ENCODE measurements at places on chromosomes 6 and 20. TPM values are rescaled to one million over a fixed set of nuclear protein-coding genes. Genes with fewer than 3 reads are reported as not detected.

GRCh38 chr6:129672341-129672682 is 37.7 kb downstream of the ARHGAP18 start:
- DNase-seq = no peak
- H3K4me3 ChIP-seq = no peak overlapping the region
- H3K27ac ChIP-seq = no peak overlapping the region
- peaks cover 14% of the 10 kb centered on the region for H3K4me1 ChIP-seq

DNA sequence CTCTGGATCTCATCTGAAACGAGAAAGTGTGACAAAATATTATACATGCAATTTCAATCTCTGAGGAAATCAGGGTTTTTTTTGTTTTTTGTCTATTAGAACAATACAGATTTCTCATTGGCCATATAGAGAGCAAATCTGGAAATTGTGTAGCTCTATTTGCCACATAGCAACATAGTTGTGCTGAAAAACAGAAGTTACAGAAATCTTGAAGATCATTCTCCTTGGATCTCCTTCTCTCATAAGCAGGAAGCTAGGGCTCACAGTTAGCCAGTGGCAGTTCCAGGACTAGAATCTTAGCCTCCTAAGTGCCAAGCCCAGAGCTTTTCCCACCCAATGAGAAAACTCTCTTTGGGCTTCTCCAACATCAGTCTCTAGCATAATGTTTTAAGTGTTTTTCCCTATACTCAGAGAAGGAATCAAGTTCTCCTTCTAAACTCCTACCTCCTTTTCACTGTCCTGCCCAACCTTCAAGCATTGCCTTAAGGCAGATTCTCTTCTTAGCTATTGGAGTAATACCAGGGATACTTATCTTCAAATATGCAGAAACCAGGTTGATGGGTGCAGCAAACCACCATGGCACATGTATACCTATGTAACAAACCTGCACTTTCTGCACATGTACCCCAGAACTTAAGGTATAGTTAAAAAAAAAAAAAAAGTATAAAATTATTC is 211.6 kb downstream of the ALDH8A1 start:
- DNase-seq = no peak
- H3K27ac ChIP-seq = no peak overlapping the region

GRCh38 chr20:47040506-47041125 is 146.0 kb downstream of the EYA2 start:
- H3K36me3 ChIP-seq = no peaks in the 10 kb centered on the region
- H3K27ac ChIP-seq = no peak overlapping the region
- H3K4me3 ChIP-seq = no peak overlapping the region

DNA sequence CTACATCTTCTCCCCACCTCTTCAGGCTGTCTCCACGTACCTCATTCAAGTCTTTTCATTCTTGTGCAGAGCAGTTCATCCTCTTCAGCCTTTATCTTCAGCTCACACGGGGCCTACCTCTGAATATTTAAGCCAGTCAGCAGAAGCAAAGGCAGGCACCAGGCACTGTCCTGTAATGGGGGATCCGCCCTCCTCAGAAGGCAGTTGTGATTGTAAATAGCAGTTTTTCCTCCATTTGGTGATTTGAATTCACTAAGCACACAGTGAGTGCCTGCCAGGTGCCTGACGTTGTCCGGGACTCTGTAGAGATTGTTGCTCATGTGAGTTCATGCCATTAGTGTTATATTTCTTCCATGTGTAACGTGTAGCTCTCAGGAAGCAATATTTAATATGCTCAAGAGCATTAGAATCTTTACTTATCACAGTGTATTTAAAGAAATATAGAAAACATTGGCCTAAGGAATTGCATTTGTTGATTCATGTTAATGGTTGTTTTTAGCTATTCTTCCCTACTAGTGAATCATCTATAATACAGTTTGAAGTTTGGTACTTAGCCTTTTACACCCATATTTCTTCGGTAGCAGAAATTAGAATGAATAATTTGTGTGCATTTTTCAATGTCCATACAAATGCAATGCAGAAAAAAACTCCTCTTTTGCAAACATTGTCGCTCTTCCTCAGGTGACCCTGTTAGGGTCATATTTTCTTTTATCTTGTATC is 17.9 kb downstream of the BPHL start:
- no peak overlapping the region for H3K4me3 ChIP-seq
- H3K36me3 ChIP-seq = peaks cover 13% of the 10 kb centered on the region
- no peak for DNase-seq
- no peaks in the 10 kb centered on the region for H3K27me3 ChIP-seq
- H3K27ac ChIP-seq = no peak overlapping the region
- peaks cover 11% of the 10 kb centered on the region for H3K4me1 ChIP-seq

- H3K4me3 ChIP-seq = peak overlapping the region; percentile 98
- peak overlapping the region; percentile 100 for H3K27ac ChIP-seq
- H3K36me3 ChIP-seq = peaks cover 18% of the 10 kb centered on the region
- H3K4me1 ChIP-seq = no peaks in the 10 kb centered on the region
These were observed 664 bp upstream of the BAG6 start for GRCh38 chr6:31652925-31653724.

- peaks cover 6% of the 10 kb centered on the region for H3K36me3 ChIP-seq
- no peak overlapping the region for H3K4me3 ChIP-seq
- H3K27me3 ChIP-seq = no peaks in the 10 kb centered on the region
- no peaks in the 10 kb centered on the region for H3K4me1 ChIP-seq
These were observed 30.1 kb downstream of the VAPB start for GRCh38 chr20:58418949-58419748.

DNA sequence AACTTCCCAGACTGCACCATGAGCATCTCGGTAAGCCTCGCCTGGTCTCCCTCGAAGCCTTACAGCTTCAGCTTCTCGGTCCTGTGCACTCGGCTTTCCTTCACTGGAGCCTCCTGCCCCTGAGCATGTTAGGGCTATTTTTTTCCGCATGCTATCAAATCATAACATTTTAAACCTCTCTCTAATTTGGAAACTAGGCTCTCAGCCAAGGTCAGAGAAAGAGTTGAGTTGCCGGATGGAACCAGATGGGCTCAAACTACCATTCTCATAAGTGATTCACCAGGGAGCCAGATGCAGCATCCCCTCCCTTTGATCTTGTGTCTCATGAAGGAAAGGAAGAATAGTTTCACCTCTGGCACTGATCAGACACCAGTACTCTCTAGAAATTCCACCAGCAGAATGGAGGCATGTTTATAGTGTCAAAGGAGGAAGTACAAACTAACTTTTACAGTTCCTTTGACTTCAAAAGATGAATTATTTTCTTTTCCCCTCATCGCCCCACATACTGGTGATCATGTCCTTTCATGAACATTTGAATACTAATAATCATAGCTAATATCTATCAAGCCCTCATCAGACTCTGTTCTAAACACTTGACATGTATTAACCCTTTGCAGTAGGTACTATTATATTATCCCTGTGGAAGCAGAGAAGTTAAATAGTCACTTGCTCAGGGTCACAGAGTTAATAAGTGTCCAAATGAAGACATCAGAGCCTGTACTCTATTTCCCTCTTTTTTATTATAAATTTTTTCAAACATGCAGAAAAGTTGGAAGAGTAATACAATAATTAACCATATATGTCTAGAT is 46.7 kb downstream of the MAP1LC3A start:
- peaks cover 2% of the 10 kb centered on the region for H3K4me1 ChIP-seq
- DNase-seq = no peak
- no peaks in the 10 kb centered on the region for H3K27me3 ChIP-seq
- peak overlapping the region; percentile 23 for H3K27ac ChIP-seq
- H3K36me3 ChIP-seq = no peaks in the 10 kb centered on the region

DNA sequence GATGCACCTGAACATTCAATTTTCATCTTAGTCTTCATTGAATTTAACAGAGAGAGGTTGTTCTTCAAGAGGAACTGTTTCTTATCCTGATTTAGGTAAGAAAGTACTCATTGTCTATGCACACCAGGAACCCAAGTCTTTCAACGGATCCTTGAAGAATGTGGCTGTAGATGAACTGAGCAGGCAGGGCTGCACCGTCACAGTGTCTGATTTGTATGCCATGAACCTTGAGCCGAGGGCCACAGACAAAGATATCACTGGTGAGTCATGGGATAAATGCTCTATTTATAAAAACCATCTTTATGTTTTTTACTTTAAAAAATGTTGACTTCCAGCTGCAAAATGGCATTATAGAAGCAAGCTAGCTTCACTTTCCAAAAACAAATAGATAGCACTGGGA is 10.2 kb downstream of the NQO2 start:
- H3K27ac ChIP-seq = no peak overlapping the region
- no peak overlapping the region for H3K4me3 ChIP-seq
- no peaks in the 10 kb centered on the region for H3K4me1 ChIP-seq
- peaks cover 33% of the 10 kb centered on the region for H3K36me3 ChIP-seq

DNA sequence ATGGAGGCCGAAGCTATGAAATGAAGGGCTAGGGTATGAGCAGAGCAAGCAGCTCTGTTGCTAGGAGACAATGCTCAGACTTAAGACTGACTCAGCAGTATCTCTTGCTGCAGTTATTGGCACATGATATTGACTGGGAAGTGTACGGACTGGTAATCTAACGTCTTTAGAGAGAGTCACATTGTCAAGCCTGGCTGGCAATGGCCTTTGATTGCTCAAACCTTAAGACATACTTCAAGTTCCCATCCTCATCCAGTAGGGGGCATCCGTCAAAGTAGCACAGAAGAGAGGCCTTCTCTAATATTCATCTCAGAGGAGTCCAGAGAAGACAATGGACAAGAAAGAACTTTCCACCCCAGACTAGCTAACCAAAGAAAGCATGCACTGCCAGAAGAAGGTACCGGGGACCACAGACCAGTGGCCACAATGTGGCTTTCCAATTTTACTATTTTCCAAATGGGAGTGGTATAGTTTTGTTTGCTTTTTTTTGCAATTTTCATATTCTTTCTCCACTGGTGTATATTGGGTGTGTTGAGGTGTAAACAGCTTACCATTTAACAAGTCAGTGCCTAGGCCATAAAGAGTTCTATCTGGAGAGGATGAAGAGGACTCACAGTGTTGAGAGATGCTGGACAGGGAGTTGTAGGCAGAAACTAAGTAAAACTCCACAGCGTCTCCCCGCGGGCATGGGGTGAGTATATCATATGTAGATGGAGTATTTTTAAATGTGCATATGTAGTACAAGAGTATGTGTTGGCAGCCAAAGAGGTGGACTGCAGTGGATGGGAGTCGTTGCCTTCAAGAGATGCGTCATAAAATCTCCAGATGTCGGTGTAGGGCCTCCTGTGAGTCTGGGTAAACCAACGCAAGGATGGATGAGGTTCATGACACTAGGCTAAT is 36.7 kb downstream of the LRFN2 start:
- DNase-seq = peak; percentile 38
- no peaks in the 10 kb centered on the region for H3K27me3 ChIP-seq
- H3K4me3 ChIP-seq = no peak overlapping the region
- no peak overlapping the region for H3K27ac ChIP-seq

GRCh38 chr6:2688401-2689064 is 62.2 kb downstream of the MYLK4 start:
- H3K27ac ChIP-seq = no peak overlapping the region
- no peaks in the 10 kb centered on the region for H3K27me3 ChIP-seq
- no peaks in the 10 kb centered on the region for H3K36me3 ChIP-seq

- DNase-seq = no peak
- no peaks in the 10 kb centered on the region for H3K27me3 ChIP-seq
- no peaks in the 10 kb centered on the region for H3K36me3 ChIP-seq
- H3K27ac ChIP-seq = peak overlapping the region; percentile 71
- no peaks in the 10 kb centered on the region for H3K4me1 ChIP-seq
These were observed 129.2 kb downstream of the HFE start for GRCh38 chr6:26216359-26216885.

DNA sequence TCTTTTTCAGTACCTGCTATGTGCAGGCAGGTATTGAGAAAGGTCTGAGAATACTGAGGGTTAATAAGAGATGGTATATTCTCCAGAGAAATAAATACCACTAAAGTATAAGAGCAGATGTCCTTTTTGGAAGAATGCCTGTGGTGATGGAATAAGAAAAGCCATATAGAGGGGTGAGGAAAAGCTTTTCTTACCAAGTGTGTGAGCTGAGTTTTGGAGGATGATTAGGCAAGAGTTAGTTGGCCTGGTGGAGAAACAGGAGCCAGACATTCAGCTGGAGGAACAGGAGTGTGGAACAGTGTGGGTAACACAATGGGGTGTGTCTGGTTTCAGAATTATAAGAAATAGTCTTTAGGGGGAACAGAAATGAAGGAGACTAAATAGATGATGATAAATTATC is 19.9 kb downstream of the ZNF451 start:
- no peak overlapping the region for H3K4me3 ChIP-seq
- no peak for DNase-seq
- no peaks in the 10 kb centered on the region for H3K4me1 ChIP-seq
- no peaks in the 10 kb centered on the region for H3K27me3 ChIP-seq
- no peaks in the 10 kb centered on the region for H3K36me3 ChIP-seq

DNA sequence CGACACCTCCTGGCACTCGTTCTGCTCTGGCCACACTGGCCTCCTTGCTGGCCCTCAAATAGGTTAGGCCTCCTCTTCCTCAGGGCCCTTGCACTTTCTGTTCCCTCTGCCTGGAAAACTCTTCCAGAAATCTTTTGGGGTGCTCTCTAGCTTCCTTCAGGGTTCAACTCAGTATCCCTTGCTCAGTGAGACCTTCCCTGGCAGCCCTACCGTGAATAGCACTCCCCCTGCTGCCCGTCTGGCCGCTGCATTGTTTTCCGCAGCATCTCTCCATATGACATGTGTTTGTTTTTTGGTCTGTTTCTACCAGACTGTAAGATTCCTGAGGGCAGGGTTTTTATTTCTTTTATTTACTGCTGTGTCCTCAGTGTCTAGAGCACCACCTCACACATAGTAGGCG is 6.7 kb downstream of the DDX27 start:
- H3K4me1 ChIP-seq = no peaks in the 10 kb centered on the region
- no peak overlapping the region for H3K4me3 ChIP-seq
- peaks cover 8% of the 10 kb centered on the region for H3K36me3 ChIP-seq
- H3K27me3 ChIP-seq = no peaks in the 10 kb centered on the region

HTR1E gene
- not detected for total RNA-seq

TSPO2 gene
- 0.44 TPM for total RNA-seq

RCAN2 gene
- total RNA-seq = 25.7 TPM

CYP21A2 gene
- total RNA-seq = 3.2 TPM

PI16 gene
- 1.7 TPM for total RNA-seq
